ENCODE measurements at places on chromosomes 6 and 20.
A peak's percentile ranks its signal among the peaks of the same experiment; 100 is the strongest.

GRCh38 chr20:43755851-43756250 is 29.0 kb upstream of the GTSF1L start:
- peaks cover 4% of the 10 kb centered on the region for H3K27me3 ChIP-seq
- H3K4me1 ChIP-seq, result no peaks in the 10 kb centered on the region
- no peak overlapping the region for H3K4me3 ChIP-seq
- no peak for DNase-seq
- H3K27ac ChIP-seq, result no peak overlapping the region

GRCh38 chr20:36170542-36171215 is 16.1 kb downstream of the EPB41L1 start:
- peaks cover 7% of the 10 kb centered on the region for H3K36me3 ChIP-seq
- no peaks in the 10 kb centered on the region for H3K27me3 ChIP-seq
- H3K27ac ChIP-seq, result peak overlapping the region; percentile 47

- H3K27me3 ChIP-seq, result no peaks in the 10 kb centered on the region
- no peaks in the 10 kb centered on the region for H3K36me3 ChIP-seq
- peak; percentile 92 for DNase-seq
- H3K4me1 ChIP-seq, result no peaks in the 10 kb centered on the region
Measured at GRCh38 chr6:141117874-141118273, 1014.9 kb upstream of the GJE1 start.

DNA sequence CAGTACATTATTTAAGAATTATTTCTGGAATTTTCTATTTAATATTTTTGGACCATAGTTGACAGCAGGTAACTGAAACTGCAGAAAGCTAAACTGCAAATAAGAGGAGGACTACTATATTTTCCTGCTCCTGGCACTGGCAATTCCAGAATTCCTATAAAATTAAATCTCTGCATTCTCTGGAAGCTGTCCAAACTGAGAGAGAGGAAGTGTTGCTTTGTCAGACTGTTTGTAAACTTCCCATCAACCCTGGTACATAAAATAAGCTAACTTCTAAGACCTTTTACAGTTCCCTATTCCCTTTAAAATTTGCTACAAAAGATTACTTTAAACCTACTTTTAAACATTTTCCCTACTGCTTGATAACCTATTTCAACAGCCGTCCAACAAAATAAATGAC is 196.1 kb upstream of the RUNX2 start:
- peak; percentile 58 for DNase-seq
- H3K4me3 ChIP-seq, result no peak overlapping the region
- no peaks in the 10 kb centered on the region for H3K4me1 ChIP-seq
- no peaks in the 10 kb centered on the region for H3K36me3 ChIP-seq
- H3K27me3 ChIP-seq, result no peaks in the 10 kb centered on the region

DNA sequence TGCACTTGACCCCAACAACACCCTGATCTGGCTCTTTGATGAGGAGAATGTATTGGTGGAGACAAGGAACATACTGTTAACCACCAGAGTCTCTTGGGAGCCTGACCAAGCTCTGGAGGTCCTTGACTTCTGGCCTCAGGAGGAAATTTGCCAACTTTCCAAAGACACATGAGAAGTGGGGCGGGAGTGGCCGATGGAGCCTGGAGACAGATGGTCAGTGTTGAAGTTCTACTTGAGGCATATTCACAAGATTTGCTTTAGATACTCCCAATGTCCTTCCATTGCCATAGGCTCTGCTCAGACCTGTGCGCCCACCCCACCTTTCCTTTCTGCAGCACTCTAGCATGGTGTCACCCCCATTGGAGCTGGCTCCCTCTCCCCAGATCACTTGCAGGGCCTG is 241.0 kb downstream of the SLC24A3 start:
- no peaks in the 10 kb centered on the region for H3K27me3 ChIP-seq
- peak overlapping the region; percentile 90 for H3K27ac ChIP-seq
- no peak overlapping the region for H3K4me3 ChIP-seq
- peak; percentile 35 for DNase-seq
- peaks cover 55% of the 10 kb centered on the region for H3K4me1 ChIP-seq
- H3K36me3 ChIP-seq, result no peaks in the 10 kb centered on the region

DNA sequence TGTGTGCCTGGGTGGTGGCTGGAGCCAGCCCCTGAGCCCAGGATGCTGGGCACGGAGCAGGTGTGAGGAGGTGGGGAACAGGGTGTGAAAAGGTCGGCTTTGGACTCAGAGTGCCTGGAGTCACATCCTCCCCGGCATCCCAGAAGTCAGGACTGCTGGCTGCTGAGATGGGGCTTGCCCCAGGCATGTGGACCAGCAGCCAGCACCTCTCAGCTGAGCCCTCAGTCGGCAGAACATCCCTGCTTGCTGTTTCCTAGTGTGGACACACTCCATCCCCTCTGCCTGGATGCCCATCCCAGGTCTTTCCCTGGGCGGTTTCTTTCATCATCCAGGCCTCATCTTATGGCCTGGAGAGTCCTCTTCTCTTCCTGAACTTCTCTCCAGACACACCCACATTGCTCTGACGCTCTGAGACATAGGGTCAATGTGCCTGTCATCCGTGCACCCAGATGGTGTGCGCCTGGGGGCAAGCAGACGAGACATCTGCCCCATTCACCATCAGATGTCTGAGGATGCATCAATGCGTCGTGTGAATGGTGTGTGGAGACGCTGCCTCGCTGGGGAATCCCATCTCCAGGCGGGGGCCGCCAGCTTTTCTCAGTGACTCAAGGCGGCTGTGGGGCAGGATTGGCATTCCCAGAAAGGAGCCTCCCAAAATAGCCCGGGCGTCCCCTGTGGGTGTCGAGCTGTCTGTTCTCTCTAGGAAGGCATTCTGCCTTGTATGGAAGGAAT is 104.2 kb downstream of the SYCP2 start:
- no peaks in the 10 kb centered on the region for H3K36me3 ChIP-seq
- H3K4me3 ChIP-seq, result no peak overlapping the region
- no peak for DNase-seq
- H3K4me1 ChIP-seq, result peaks cover 71% of the 10 kb centered on the region
- peaks cover 2% of the 10 kb centered on the region for H3K27me3 ChIP-seq

DNA sequence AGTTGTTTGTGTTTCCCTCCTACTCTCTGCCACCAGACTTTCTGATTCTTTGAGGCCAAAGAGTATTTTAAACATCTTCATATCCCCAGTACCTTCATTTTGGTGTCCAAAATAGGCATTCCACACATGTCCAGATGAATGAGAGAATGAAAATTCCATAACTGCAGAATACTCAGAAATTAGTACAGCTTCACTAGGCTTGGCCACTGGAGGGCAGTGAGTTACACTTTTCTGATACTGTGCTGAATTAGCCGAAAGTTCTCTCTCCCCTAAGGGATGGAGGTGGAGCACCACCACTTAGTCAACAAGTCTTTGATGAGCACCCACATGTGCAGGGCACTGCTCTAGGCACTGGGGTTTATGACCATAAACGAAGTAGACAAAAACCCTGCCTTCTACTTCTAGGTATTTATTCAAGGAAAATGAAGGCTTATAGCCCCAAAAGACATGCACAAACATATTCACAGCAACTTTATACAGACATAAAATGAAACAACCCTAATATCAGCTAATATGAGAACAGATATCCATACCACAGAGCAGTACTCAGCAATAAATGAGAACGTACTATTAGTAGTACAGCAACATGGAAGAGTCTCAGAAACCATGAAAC is 46.1 kb upstream of the TMEM217 start:
- H3K27me3 ChIP-seq, result no peaks in the 10 kb centered on the region
- H3K4me1 ChIP-seq, result peaks cover 11% of the 10 kb centered on the region
- no peak overlapping the region for H3K4me3 ChIP-seq
- no peak overlapping the region for H3K27ac ChIP-seq
- peak; percentile 54 for DNase-seq

DNA sequence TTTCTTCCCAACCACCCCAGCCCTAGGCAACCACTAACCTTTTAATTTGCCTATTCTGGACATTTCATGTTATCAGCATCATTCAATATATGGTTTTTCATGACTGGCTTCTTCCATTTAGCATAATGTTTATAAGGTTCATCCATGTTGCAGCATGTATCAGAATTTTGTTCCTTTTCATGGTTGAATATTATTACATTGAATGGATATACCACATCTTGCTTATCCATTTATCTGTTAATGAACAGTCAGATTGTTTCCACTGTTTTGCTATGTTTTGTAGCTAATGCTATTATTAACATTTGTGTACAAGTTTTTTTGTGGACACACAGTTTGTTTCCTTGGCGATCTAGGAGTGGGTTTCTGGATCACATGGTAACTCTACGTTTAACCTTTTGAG is 3.0 kb upstream of the DNAAF9 start:
- DNase-seq, result no peak
- H3K27me3 ChIP-seq, result peaks cover 3% of the 10 kb centered on the region
- H3K4me1 ChIP-seq, result peaks cover 8% of the 10 kb centered on the region
- no peak overlapping the region for H3K4me3 ChIP-seq
- no peak overlapping the region for H3K27ac ChIP-seq

- no peak for DNase-seq
- no peaks in the 10 kb centered on the region for H3K36me3 ChIP-seq
- H3K27ac ChIP-seq, result no peak overlapping the region
- H3K4me3 ChIP-seq, result no peak overlapping the region
Measured at GRCh38 chr6:5536644-5537043, 275.3 kb downstream of the FARS2 start.

- no peak overlapping the region for H3K4me3 ChIP-seq
- H3K4me1 ChIP-seq, result no peaks in the 10 kb centered on the region
- no peaks in the 10 kb centered on the region for H3K36me3 ChIP-seq
Measured at GRCh38 chr20:16147916-16148315, 425.3 kb downstream of the KIF16B start.

DNA sequence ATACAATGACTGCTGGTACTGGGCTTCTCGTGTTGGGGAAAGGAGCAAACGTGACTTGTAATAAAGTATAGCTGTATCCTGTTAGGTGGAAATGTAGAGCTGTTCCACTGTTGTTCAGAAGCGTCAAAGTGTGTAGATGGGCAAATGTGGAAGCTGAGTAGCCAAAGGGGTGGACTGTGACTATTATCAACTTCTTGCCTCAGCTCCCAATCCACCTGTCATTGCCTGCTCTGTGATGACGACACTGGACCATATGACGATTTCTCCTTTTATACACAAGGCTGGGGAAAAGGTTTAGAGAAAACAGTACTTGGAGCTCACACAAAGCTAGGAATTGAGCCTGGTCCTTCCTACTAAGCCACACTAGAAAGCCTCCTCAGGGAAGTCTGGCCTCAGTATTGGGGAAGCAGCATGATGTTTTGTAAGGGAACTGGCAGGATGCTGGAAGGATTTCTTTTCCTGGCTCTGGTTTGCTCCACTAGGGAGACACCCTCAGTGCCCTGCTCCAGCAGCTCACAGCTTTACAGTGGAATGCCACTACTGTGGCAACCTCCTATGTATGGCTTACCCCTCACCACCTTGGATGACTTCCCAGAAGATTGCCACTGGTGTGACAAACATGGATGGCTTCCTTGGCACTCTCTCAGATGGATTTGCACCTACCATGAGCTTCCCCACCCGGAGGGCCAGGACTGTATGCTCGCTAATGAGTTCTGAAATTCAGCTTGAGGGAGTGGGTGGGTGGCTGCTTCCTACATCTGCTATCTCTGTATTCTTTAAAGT is 20.0 kb downstream of the CD164 start:
- H3K27ac ChIP-seq, result no peak overlapping the region
- H3K4me3 ChIP-seq, result no peak overlapping the region
- peaks cover 49% of the 10 kb centered on the region for H3K36me3 ChIP-seq
- peaks cover 3% of the 10 kb centered on the region for H3K4me1 ChIP-seq
- no peaks in the 10 kb centered on the region for H3K27me3 ChIP-seq
- peak; percentile 51 for DNase-seq

DNA sequence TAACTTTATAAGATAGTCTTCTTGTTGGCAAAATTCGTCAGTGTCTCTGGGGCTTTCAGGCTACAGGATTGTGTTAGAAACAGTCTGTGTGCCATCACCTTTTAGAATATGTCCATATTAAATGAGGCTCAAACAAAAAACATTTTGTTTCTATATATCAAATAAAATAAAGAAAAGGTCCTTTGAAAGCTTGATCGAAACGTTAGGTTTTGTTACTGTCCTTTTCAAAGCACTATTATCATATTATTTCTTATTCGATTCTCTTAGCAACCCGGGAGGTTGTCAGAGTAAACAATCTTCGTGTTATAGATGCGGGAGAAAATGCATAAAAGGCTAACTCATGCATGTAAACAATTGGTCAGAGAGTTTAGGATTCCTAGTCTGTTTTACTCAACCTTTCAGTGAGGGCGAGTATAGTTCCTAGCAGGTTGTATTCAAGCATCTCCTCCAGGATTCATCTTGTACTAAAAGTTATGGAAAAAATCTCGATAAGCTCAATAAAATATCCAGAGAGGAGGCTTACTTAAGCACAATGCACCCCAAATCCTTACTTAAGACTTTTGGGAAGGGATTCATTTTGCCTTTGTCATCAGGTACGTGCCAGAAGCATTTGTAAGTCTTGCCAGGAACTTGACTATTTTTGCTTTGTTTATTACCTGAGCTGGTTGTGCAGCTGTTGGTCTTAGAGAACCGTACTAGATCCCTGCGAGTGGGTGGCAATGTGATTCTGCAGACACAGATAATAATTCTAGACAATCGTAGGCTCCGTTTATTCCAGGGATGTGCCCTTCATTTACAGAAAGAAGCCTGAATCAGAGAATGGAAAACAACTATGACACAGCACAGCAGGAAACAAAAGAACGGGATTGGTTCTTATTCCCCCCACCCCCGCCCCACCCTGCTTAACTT is 159.6 kb upstream of the ZNF217 start:
- H3K27me3 ChIP-seq, result no peaks in the 10 kb centered on the region
- no peaks in the 10 kb centered on the region for H3K36me3 ChIP-seq
- H3K4me1 ChIP-seq, result peaks cover 14% of the 10 kb centered on the region
- peak; percentile 35 for DNase-seq
- no peak overlapping the region for H3K4me3 ChIP-seq

- peak; percentile 67 for DNase-seq
- no peaks in the 10 kb centered on the region for H3K27me3 ChIP-seq
- peak overlapping the region; percentile 92 for H3K27ac ChIP-seq
- peaks cover 11% of the 10 kb centered on the region for H3K36me3 ChIP-seq
- H3K4me1 ChIP-seq, result peaks cover 20% of the 10 kb centered on the region
Measured at GRCh38 chr20:3890398-3890751, 1.2 kb downstream of the PANK2 start.

GRCh38 chr6:106976270-106976669 is 1.7 kb upstream of the CD24 start:
- H3K27ac ChIP-seq, result no peak overlapping the region
- no peaks in the 10 kb centered on the region for H3K36me3 ChIP-seq
- DNase-seq, result no peak
- H3K4me3 ChIP-seq, result no peak overlapping the region

DNA sequence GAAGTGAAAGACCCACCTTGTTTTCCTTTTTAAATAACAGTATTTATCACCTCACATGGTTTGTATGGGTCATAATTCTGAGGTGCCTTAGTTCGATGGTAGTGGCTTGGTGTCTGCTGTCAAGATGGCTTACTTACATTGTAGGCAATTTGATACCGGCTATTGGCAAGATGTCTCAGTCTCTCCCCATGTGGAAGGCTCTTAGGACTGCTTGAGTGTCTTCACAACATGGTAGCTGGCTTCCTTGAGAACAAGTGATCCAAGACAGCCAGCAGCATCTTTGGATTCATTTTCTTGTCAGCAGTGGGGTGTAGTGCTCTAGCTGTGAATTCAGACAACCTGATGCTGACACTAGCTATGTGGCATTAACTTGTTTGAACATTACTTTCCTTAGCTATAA is 70.1 kb downstream of the CBFA2T2 start:
- peak overlapping the region; percentile 55 for H3K27ac ChIP-seq
- H3K4me1 ChIP-seq, result peaks cover 8% of the 10 kb centered on the region
- no peak overlapping the region for H3K4me3 ChIP-seq
- DNase-seq, result no peak
- H3K27me3 ChIP-seq, result no peaks in the 10 kb centered on the region
